ENCODE measurements at places on chromosomes 6 and 20.
A peak's percentile ranks its signal among the peaks of the same experiment; 100 is the strongest.

GRCh38 chr6:8080362-8081151 is 16.4 kb upstream of the BLOC1S5 start:
- DNase-seq: peak; percentile 86

DNA sequence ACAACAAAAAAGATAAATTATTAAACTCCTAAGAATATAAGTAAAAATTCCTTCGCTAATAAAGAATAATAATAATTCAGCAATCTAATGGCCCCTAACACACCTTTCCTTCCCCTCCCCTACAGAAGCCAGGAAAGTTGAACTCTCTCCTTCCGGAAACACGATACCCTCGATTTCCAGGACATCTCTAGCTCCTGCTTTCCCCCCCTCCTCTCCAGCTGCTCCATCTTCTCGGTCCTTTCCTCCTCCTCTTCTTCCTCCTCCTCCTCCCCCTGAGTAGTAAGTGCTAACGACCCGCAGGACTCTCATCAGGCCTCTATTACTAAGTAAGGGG is 603 bp downstream of the TASP1 start:
- DNase-seq: no peak

GRCh38 chr6:87803791-87804190 is 101.8 kb upstream of the AKIRIN2 start:
- no peak for DNase-seq

- no peak for DNase-seq
Measured at GRCh38 chr20:49658508-49658907, 55.2 kb downstream of the B4GALT5 start.

- DNase-seq: no peak
Measured at GRCh38 chr6:26092443-26092842, 5.2 kb downstream of the HFE start.

DNA sequence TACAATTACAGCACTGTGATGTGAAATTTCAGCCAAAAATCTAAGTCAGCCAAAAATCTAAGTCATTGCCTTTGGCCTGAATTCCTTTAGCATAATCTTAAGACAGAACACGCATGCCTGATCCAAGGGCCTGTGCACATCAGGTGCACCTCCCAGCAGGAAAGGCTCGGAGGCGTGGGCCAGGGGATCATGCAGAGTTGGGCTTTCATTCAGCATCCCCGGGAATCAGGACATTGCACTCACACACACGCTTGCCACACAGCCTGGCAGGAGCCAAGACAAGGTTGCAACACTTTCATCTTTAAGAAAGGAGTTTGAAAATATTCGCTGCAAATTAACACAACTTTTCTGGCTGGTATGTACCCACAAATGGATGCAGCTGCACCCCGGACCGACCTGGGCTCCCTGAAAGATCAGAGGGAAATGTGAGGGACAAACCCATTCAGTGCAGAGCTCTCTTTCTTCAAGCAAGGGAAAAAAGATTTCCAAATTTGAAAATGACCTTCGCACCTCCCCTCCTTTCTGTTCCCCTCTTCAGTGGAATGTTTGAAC is 48.8 kb downstream of the ERMARD start:
- no peak for DNase-seq

- no peak for DNase-seq
Measured at GRCh38 chr6:93059911-93060310, 359.4 kb downstream of the EPHA7 start.

GRCh38 chr6:29967379-29968010 is 25.2 kb downstream of the HLA-A start:
- DNase-seq: peak; percentile 53

DNA sequence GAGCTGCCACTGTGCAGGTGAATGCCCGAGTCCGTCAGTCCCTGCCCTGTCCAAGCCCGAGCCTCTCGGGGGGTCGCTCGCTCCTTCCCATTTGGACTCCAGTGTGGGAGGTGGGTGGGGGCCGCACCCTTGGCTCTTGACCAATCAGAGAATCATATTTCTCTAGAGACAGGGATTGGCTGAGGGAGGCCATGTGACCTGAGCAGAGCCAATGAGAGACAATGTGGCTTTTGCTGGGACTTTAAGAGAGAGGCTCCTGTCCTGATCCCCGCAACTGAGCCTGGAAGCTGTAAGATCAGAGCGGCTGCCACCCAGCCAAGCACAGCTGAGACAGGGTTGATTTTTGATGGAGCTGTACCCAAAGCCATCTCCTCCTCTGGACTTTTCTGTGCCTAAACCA is 199.3 kb downstream of the TFAP2C start:
- peak; percentile 13 for DNase-seq

GRCh38 chr6:17450397-17450796 is 57.0 kb downstream of the CAP2 start:
- peak; percentile 32 for DNase-seq

- peak; percentile 78 for DNase-seq
Measured at GRCh38 chr20:62804627-62805154, at the start of gene OGFR. OGFR (plus strand) TSS chr20:62804835; CDS start chr20:62804860, 25 bp downstream.

DNA sequence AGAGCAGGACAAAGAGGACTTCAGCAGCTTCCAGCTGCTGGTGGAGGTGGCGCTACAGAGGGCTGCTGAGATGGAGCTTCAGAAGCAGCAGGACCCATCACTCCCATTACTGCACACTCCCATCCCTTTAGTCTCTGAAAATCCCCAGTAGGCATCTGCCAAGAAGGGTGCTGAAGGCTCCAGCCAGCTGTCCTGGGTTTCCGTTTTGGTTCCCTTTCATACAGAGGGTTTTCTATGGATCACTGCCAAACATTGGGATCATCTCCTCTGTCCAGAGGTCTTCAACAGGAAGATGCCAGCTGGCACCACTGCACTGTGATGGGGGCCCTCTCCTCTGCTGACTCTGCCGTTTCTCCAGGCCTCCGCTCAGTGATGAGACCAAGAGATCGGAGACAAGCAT is 14.3 kb upstream of the RAB5IF start:
- no peak for DNase-seq

- no peak for DNase-seq
Measured at GRCh38 chr6:71529769-71530168, 241.2 kb downstream of the OGFRL1 start.

GRCh38 chr6:160386869-160387530 is 38.8 kb downstream of the SLC22A3 start:
- peak; percentile 40 for DNase-seq

GRCh38 chr6:16420715-16421461 is 182.5 kb downstream of the GMPR start:
- DNase-seq: peak; percentile 49

- no peak for DNase-seq
Measured at GRCh38 chr6:136304410-136304809, 14.8 kb upstream of the BCLAF1 start.

DNA sequence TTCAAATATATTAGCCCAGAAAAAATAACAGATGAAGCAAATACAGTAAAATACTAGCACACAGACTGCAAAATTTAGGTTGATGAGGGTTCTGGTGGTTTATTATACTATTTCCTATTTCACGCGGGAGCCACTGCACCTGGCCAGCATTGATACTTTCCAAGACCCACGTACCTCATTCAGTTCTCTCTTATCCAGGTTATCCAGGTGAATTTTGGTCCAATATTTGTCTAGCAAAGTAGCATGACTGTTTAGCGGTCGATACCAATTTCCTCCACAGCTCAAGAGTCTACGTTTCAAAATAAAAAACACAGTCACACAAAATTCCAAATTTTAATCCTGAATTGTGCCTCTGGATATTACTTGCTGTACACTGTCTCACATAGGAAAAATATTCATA is 34.8 kb downstream of the MDN1 start:
- no peak for DNase-seq

DNA sequence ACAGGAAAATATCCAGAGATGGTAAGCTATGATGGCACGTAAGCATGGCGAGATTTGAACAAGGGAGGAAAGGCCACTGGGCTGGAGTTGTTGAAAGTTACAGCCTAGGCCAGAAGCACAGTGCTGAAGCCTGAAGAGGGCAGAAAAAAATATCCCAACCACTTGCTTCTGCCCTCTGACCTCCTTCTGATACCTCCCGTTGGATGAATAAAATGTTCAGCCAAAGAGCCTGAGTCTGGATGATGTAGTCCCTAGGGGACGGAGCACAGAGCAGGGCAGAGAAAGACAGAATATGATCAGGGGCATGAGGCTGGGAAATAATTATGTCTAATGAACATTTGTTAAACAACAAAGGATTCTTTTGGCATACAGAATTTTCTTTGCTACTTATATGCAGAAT is 19.7 kb downstream of the KLHL31 start:
- no peak for DNase-seq

DNA sequence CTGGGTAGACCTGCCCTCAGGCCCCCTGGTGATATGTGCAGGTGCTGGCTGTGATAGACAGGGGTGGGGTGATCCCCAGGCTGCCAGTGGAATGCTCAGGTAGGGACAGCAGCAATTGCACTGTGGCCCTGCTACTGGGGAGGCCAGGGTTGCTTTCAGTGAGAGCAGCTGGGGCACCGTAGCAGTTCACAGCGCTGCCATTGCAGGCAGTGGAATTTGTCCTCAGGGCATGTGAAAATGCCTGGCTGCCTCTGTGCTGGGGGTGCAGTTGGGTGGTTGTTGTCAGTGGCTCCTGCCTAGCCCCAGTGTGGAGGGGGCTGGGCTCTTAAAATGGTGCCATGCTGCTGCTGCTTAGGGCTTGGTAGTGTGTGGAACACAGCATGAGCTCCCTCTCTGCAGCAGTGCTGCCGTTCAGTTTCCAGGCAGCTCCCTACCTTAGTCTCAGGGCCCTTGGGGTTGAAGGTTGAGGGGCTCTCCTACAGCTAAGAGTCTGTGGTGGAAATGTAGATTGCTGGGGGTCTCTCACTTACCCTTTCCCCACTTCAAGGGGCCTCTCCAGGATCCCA is 23.6 kb downstream of the GJA10 start:
- DNase-seq: no peak

GRCh38 chr20:47956268-47956995 is 171.2 kb upstream of the SULF2 start:
- no peak for DNase-seq

DNA sequence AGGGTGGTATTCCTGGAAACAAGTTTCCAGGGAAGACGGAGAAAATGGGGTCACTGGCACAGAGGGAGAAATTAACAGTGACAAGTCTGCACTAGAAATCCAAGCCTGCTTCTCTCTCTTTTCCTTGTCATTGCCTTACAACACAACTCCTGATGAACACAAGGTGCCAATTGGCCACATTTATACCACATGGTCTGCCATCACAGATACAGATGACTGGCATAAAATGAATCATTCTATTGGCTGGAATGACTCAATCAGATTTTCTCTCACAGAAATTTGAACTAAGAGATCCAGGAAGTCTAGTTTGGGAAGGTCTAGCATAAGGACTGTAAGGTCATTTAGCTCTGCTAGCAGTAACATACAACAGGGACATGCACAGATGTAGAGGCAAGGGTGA is 190.3 kb downstream of the LINC00237 start:
- no peak for DNase-seq

- peak; percentile 81 for DNase-seq
Measured at GRCh38 chr6:133977983-133978895, 25.2 kb downstream of the TBPL1 start.

DNA sequence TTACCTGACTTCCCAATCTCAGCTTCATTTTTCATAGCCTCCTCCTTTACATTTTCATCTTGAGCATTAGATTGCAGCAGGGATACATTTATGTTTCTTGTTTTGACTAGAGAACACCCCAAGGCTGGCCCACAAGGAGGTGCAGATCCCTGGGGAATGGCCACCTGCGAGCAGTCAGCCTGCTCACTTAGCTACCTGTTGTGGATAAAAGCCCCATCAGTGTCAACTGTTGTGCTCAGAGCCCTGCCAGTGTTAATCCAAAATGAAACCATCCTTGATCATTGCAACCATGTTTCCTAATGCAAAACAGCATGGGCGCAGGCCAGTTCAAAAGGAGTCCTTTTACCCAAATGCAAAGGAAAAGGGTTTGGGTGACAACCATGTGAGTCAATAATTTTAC is 50.8 kb downstream of the CNR1 start:
- DNase-seq: no peak

DNA sequence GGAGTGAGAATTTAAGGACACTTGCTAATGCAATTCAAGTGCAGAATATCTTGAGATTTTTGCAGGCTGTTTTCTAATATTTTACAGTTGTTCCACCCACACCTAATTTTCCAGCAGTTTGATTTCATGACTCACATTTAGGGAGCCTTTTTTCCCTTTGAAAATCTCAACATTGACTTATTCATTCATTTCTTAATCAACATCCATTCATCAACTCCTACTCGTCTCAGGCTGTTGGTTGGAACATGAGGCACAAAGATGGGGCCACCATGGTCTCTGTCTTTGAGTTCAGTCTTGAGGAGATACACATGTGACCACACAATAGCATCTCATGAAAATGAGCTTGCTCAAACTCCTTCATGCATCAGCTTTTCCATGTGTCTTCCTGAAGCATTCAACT is 135.6 kb downstream of the UNC5CL start:
- no peak for DNase-seq

- no peak for DNase-seq
Measured at GRCh38 chr20:58579819-58580473, 64.7 kb upstream of the APCDD1L start.

GRCh38 chr20:46085179-46085851 is 4.4 kb downstream of the NCOA5 start:
- peak; percentile 61 for DNase-seq

DNA sequence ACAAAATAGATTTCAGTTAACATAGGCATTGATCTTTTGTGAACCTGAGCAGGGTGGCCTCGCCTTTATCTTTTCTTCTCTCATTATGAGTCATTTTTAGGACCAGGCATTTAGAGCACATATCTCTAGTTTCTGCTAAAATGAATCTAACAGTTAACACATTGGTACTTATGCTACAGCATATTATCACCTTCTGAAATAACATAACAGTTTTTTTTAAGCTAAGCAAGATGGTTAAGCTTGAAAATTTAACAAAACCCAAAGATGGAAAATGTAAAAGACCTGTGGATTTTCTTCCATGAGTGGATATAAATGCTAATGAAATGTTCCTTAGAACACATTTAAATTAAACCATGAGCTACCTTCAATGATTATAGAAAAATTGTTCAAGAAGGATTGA is 487.1 kb upstream of the RNF217 start:
- DNase-seq: no peak

GRCh38 chr6:81656231-81656630 is 96.2 kb downstream of the TENT5A start:
- no peak for DNase-seq

DNA sequence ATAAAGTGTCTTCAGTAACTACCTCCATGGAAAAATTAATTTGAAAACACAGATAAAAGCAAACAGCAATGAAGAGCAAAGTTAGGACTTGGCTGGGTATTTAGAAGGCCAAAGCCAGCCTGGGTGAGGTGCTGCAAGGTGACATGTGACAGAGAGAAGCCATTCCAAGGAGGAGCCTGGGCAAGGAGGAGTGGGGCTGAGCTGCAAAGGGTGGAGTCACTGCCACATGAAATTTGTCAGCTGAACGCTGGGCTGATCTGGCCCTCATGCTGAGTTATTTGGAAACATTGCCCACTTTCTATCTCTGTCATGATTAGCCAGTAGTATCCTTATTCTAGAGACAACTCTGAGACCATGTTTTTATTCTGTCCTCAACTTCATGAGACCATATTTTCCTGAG is 76.3 kb downstream of the PERP start:
- DNase-seq: no peak

DNA sequence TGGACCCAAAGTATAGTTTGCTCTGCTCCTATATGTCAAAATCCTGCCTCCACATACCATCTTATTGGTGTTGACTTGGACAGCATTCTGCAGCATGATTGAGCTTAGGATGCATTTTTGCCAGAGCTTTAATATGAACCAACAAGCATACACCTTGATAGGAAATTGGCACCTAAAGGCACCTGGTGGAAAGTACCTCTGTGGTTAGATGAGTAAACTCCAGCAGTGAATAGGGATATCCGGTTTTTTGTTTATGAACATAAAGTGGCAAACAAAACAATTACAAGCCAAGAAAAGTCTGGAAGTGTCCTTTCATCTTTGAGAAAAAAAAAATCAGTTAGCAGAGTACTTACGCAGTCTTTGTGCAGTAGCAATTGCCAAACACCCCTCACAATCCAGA is 6.2 kb upstream of the CYP24A1 start:
- no peak for DNase-seq
